ENCODE measurements at places on chromosomes 6 and 20. TPM values are rescaled to one million over a fixed set of nuclear protein-coding genes. Genes with fewer than 3 reads are reported as not detected.

DNA sequence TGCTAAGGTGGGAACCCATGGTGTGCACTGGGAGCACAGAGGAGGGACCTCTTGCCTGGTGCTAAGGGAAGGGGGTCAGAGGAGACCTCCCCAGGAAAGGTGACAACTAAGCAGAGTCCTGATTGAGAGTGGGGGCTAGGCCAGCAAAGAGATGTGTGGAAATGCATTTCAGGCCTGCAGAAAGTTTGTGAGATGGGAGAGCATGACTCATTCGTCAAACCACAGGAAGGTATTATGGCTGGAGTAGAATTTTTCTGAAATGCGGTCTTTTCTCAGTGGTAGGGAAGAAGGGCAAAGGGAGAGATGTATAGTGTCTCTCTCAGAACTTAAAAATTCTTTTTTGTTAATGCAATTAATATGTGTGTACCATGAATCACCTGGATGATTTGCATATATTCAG lies 23.6 kb upstream of the EDN1 start:
- DNase-seq, result no peak
- H3K36me3 ChIP-seq, result no peaks in the 10 kb centered on the region
- no peaks in the 10 kb centered on the region for H3K4me1 ChIP-seq
- no peak overlapping the region for H3K4me3 ChIP-seq
- H3K27ac ChIP-seq, result no peak overlapping the region

- H3K27ac ChIP-seq, result peak overlapping the region; percentile 31
- no peaks in the 10 kb centered on the region for H3K36me3 ChIP-seq
- no peaks in the 10 kb centered on the region for H3K27me3 ChIP-seq
- DNase-seq, result no peak
These were observed 50.4 kb downstream of the PDE7B start for GRCh38 chr6:135901774-135902524.

- peaks cover 70% of the 10 kb centered on the region for H3K36me3 ChIP-seq
These were observed 7.1 kb downstream of the MRPS10 start for GRCh38 chr6:42210551-42210950.

GRCh38 chr6:150352321-150353296 lies 16.2 kb upstream of the IYD start:
- DNase-seq, result peak; percentile 13
- H3K27ac ChIP-seq, result no peak overlapping the region
- no peaks in the 10 kb centered on the region for H3K36me3 ChIP-seq
- H3K27me3 ChIP-seq, result no peaks in the 10 kb centered on the region
- H3K4me3 ChIP-seq, result no peak overlapping the region
- H3K4me1 ChIP-seq, result no peaks in the 10 kb centered on the region

GRCh38 chr6:75808507-75808906 lies 59.5 kb downstream of the MYO6 start:
- DNase-seq, result no peak
- H3K36me3 ChIP-seq, result no peaks in the 10 kb centered on the region
- H3K4me3 ChIP-seq, result no peak overlapping the region
- no peak overlapping the region for H3K27ac ChIP-seq
- H3K27me3 ChIP-seq, result no peaks in the 10 kb centered on the region

GRCh38 chr6:89564752-89565427 lies 73.7 kb downstream of the LYRM2 start:
- no peak for DNase-seq
- peak overlapping the region; percentile 36 for H3K4me3 ChIP-seq
- peaks cover 49% of the 10 kb centered on the region for H3K4me1 ChIP-seq
- no peaks in the 10 kb centered on the region for H3K36me3 ChIP-seq
- peak overlapping the region; percentile 77 for H3K27ac ChIP-seq

- H3K4me3 ChIP-seq, result no peak overlapping the region
- H3K27ac ChIP-seq, result peak overlapping the region; percentile 54
- no peaks in the 10 kb centered on the region for H3K27me3 ChIP-seq
- no peak for DNase-seq
- H3K36me3 ChIP-seq, result no peaks in the 10 kb centered on the region
These were observed 8.8 kb downstream of the CLDN20 start for GRCh38 chr6:155272353-155273232.

GRCh38 chr6:35258858-35259193 lies 709 bp upstream of the ZNF76 start:
- H3K27me3 ChIP-seq, result no peaks in the 10 kb centered on the region
- peak overlapping the region; percentile 98 for H3K27ac ChIP-seq
- DNase-seq, result no peak

Gene FAM162B
- not detected for total RNA-seq
